ENCODE measurements at places on chromosomes 16 and 17.

DNA sequence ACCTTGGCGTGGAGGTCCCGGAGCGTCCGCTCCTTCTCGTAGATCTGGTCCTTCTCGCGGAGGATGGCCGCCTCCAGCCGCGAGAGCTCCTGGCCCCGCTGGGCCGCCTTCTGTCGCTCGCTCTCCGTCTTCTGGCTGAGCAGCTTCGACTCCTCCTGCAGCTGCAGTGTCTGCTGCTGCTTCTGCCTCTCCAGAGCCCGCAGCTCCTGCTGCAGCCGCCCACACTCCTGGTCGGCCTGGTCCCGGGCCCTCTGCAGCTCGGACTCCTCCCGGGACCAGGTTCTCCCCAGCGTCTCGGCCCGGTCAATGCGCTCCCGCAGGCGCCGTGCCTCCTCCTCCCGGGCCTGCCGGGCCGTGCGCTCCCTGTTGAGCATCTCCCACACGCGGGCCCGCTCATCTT is 7.6 kb downstream of the CDK3 start:
- DNase-seq: no peak

GRCh38 chr17:7684851-7685532 is 2.3 kb downstream of the TP53 start:
- no peak for DNase-seq

DNA sequence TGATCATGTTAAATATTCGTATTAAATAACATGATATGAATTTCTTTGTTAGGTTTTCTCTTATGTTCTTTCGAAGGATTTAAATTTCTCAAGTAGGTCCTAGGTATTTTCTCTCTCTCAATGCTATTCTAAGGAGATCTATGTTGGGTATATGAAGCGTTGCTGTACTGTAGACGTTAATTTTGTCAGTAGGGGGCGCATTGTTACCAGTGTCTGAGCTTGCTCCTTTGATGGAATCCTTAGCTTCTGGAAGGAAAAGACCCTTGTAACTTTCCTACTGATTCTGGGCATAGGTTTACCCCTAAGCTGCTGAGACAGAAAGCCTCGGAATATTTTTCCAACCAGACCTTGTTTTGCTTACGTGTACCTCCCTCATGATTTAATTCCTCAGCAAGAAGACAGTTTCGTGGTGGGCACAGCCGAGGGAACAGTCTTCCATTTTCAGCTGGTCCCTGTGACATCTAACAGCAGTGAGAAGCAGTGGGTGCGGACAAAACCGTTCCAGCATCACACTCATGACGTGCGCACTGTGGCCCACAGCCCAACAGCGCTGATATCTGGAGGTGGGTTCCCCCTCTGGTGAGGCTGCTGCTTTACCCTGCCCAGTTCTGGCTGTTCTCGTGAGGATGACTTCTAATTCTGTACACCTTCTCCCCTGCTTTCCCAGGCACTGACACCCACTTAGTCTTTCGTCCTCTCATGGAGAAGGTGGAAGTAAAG is 17.9 kb downstream of the UTP4 start:
- peak; percentile 59 for DNase-seq

DNA sequence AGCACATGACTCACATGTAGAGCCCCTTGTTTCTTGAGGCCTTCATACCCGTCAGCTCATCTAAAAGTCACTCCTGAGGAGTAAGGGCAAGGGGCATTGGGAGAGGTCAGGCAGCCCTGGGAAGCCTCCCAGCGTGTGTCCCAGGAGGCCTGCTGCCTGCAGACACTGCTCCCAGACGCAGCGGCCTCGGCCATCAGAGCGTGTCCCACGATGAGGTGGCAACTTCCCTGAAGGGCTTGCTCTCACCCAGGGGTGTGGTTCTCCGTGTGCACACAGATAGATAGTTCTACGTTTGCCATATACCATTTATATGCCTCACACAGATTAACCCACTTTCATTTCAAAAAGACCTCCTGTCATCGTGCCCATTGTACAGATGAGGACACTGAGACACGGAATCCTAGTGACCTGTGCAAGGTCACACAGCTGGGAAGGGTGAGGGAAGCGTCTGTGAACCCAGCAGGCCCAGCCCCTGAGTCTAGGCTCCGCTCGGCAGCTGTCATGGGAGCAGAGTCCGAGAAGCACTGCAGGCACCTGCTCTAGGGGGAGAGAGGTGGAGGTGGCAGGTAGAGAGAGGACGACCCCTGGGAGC is 8.3 kb downstream of the TUBB3 start:
- no peak for DNase-seq

DNA sequence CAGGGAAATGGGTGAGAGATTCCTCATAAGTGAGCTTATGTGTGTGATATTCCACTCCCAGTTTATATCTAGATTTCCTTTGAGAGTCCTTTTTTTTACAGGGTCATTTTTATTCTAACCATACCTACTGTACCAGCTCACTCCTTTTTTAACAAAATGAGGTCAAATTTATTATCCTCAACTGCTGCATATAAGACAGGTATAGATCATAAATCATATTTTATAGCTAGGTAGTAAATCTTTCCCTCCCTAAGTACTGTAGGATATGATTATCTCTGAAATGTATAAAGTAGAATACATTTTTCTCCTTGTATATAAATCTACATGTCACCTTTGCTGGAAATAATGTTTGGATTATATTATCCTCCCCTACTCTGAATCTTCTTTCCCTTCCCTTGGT is 31.5 kb downstream of the AP2B1 start:
- no peak for DNase-seq

- DNase-seq: no peak
These were observed 3.8 kb downstream of the SLC46A1 start for GRCh38 chr17:28402224-28402630.

DNA sequence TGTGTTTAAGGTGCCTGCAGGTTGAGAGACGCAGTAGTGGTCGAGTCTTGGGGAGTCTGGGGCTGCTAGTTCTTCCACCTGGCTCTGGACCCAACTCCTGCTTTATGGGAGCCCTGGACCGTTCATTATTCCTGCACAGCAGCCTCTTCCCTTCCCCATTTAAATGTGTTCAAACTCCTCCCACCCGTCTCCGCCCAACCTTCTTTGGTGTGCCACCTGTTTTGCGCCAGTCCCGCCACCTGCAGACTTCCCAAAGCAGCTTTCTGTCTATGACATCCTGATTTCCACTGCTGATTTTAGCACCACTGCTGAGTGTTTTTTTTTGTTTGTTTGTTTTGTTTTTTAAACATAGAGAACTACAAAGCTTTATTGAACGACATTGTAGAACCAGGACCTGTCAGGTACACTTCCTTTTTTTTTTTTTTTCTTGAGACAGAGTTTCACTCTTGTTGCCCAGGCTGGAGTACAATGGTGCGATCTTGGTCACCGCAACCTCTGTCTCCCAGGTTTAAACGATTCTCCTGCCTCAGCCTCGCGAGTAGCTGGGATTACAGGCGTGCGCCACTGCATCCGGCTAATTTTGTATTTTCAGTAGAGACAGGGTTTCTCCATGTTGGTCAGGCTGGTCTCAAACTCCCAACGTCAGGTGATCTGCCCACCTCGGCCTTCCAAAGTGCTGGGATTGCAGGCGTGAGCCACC is 12.8 kb downstream of the ADORA2B start:
- no peak for DNase-seq

DNA sequence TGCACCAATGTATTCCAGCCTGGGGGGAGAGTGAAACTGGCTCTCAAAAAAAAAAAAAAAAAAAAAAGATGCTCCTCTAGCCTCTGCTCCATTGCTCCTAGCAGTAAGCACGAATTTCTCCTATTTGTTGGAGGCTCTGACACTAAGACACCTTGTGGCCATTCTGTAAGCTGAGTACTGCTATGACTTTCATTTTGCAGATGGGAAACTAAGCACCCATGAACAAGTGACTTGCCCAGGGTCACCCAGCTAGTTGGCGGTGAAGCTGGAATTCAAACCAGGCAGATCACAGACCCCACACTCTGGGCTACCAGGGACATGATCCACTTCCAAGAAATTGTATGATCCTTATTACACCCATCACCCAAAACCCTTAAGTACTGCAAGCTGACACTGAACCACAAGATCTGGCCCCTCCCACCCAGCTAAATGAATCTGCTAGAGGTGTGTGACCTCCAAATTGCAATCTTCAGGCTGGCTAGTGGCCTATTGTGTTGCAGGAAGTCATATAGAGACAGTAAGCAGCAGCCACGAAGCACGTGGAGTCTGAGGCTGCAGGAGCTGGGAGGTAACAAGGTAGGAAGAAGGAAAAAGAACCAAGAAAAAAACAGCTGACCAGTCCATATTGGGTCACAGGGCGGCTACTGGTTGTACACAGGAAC is 209.4 kb downstream of the XYLT1 start:
- DNase-seq: no peak
